CD4-positive, alpha-beta T cell treated with Interleukin-10 for 1 hour (primary cell): ENCODE measurements at places on chromosomes 5 and 9.

DNA sequence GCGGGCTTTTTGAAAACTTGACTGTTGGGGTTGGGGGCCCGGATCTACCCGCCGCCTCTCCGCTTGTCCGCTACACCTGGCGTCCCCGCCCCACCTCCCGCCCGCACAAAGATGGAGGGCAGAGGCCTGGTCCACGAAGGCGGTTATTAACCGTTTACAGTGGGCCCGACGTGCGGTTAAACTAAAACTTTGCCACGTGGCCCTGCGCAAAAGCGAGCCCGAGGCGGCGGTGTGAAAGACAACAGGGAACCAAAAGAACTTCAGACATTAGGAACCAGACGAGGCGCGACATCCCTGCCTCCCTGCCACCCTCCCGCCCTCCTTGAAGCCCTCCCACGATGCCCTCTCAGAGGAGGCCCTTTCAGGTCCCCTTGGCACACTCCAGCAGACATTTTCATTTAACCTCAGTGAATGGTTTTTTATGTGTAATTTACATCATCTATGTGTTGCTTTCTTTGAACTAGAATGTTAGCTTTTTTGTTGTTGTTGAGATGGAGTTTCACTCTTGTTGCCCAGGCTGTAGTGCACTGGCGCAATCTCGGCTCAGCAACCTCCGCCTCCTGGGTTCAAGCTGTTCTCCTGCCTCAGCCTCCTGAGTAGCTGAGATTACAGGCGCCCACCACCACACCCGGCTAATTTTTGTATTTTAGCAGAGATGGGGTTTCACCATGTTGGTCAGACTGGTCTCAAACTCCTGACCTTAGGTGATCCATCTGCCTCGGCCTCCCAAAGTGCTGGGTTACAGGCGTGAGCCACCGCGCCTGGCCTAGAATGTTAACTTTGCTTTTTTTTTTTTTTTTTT is 999 bp upstream of the HNRNPA0 start:
- no peak for DNase-seq

DNA sequence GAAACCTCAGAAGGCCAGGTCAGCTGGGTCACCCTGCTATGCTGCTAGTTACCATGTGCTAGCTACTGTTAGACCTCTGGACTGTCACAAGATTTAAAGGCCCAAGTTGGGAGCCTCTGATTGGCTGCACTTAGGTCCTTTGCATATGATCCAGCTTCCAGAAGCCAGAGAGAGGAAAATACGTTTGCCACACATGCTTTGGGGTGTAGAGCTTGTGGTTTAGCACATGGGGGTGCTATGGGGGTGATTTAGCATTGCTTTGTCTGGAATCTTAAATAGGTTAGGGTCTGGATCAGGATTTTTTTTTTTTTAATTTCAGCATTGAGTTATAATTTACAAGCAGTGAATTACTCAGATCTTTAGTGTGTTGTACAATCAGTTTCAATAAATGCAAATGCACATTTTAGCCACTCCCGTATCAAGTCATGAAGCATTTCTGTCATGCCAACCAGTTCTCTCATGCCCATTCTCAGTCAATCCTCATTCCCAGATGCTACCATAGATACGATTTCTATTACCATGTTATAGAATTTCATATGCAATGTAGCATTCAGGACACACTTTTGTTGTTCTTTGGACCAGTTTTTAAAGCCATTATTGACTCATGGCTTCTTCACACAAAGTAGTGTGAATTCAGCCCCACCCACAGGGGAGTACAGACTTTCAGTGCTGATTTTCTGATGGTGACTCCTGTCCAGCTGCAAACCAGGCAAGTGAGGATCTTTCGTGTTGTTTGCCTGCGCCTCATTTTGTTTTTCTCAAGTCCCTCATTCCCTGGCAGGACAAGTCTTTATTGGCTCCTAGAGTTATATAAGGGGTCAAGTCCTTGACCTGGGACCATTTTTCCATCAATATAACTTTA is 250.4 kb downstream of the LRRC70 start:
- no peak for DNase-seq

DNA sequence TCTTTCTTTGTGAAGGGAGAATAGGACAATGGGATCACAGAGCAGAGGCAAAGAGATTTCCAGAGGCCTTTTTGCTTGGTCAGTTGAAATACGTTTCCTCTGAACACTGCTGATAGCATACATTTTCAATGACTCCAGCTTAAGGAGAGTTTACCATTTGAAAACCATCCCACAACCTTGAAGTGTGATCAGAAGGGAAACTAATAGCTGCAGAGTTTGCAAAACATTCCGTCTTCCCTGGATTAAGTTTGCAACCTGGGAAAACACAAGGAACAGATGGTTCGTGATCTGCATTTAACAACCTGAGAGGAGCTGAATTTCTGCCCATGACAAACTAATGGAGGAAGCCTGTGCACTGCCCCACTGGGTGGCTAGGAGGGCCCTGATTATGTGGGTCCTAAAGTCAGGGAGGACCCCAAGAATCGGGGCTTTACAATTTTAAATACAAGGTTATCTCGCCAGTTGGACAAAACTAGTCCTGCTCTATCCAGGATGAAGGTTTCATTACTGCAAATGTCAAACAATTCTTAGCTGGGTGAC is 35.6 kb downstream of the MTX3 start:
- DNase-seq: no peak

DNA sequence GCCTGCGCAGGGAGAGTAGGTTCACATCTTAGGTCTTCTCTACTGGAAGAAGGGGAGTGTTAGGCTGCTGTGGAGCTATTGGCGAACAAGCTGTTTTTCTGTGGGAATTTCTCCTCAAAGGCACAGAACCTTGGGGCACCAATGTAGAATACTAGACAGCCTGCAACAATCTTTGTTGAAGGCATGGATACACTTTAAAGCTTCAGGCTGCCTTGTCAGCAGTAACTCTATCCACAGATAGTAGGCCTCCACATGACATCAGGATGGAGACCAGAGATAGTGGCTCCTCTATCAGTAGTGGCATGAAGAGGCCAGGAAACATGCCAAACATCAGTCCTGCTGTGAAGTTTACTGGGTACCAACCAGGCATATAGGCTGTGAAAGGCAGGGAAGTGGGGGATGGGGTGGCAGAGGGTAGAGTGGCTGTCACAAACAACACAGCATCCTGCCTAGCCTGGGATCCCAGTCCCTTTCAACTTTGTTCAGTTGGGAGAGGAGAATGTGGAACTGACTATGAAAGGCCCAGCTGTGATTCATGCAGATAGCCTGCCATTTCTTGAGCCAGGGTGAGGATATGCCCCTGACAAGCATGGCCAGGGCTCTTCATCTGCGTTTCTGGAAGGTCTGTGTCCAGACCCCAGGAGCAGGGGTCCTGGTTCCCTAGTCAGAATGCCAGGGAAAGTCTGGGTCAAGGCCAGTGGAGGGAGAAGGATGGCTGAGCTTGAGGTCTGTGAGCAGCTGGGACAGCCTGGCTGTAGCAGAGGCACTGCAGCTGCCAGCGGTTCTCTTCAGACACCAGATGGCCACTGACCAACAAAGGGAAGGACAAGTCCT is 1.0 kb upstream of the HK3 start:
- DNase-seq: no peak

DNA sequence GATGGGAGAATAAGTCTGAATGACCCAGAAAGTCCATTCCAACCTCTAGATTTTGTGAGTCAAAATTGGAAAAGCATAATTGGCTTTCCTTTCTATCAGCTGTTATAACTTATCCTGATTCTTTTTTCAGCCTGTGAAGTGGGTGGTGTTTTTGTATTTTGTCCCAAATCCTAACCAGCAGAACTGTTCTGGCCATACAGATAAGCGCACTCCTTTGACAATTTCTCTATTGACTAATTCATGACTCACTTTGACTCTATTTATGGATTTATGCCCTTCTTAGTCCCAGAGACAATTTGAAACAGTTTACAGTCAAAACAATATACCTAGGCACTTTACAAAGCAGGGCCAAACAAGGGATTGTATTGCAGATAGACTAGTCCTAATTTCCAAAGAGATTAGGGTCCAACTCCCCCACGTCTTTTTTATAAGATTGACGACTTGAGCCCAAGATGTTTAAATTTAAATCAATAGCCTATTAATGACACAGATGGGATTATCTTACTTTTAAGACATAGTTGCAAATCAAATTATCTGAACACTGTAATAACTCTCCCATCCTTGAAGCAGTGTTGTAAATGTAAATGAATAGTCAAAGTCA is 301.7 kb upstream of the SEMA6A start:
- no peak for DNase-seq

DNA sequence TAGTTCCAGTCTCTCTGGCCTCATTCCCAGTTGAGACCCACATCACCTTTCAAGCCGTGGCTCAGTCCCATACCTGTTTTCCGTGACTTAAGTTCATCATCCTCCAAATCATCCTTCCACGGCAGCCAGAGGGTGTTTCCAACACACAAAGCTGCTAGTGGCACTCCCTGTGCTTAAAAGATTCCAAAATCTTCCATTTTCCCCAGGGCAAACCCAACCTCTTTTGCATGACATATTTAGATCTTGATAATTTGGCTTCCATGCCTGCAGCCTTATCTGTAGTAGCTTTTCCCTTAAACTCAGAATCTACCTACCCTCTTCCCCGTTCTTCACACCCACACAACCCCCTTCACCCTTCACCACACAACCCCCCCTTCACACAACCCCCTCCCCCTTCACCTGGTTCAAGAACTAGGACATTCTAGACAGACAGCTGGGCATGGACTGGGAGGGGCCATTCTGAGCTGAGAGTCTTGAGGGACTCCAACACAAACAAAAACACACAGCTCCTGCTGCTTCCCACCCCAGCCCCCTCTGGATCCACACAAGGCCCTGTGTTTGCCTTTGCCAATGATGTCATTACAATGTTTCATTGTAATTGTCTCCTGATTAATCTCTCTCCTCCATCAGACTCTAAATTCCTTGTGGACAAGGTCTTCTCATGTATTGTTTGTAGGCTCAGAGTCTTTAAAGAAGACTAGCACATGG is 268.2 kb downstream of the SH3GL2 start:
- DNase-seq: no peak

GRCh38 chr9:114827641-114828302 is 21.9 kb upstream of the TNFSF15 start:
- DNase-seq: no peak

- DNase-seq: no peak
These were observed 11.8 kb downstream of the ITGA1 start for GRCh38 chr5:52799358-52799982.
